Activated T-cell treated with anti-CD3 and anti-CD28 coated beads for 4 hours (primary cell): ENCODE measurements at places on chromosomes 3 and 15.

DNA sequence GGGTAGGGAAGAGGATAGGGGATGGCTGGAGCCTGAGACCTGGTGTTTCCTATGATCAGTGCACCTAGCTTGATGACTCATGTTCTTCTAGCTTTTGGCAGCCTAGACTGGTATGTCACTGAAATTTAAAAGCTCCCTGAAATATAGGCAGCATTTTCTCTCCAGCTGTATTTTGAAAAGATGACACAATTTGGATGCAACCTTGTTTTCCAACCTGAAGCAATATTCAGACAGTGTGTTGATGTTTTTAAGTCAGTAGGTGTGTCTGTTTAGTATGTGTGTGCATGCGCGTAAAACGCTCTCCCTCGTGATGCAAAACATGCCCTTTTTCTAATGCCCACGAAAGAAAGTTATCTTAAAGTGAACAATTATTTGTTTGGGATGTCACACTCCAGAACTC is 58.5 kb downstream of the RPL22L1 start:
- DNase-seq: no peak

GRCh38 chr15:52710050-52710707 is 31.0 kb upstream of the ATOSA start:
- no peak for DNase-seq

DNA sequence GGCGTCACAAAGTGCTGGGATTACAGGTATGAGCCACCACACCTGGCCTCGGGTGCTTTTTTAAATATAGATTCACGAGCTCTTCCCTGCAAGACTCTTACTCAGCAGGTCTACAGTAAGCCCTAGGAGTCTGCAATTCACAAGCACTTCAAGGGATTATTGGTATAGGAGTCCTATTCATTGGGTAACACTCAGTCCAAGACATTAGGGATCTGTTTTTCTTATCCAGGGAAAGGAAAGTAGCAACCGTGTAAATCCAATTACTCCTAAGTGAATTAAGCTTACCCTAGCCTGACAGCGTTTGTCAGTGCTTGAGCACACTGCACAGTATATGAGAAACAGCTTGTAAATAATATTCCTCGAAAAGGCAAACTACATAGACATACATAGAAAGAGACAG is 109.9 kb downstream of the SENP2 start:
- DNase-seq: no peak

- no peak for DNase-seq
Measured at GRCh38 chr3:105503191-105503593, 136.5 kb downstream of the ALCAM start.

GRCh38 chr15:75827691-75828090 is 15.6 kb upstream of the UBE2Q2 start:
- DNase-seq: no peak

DNA sequence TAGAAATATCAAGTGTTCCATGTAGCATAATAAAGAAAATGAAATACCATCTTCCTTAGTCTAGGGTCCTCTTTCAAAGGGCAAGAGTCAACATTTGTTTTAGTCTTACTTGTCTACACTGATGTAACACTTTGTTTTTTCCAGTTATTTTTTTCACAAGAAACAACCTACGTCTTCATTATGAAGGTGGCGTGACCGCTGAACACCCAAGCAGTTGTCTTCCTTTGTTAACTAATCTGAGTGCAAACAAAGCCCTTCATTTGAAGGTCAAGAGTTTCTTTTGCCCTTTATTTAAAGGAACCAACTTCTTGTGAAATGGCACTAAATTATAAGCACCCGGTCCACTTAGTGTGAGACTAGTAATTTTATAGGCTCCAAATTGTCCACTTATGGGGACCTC is 73.2 kb downstream of the CD47 start:
- no peak for DNase-seq

DNA sequence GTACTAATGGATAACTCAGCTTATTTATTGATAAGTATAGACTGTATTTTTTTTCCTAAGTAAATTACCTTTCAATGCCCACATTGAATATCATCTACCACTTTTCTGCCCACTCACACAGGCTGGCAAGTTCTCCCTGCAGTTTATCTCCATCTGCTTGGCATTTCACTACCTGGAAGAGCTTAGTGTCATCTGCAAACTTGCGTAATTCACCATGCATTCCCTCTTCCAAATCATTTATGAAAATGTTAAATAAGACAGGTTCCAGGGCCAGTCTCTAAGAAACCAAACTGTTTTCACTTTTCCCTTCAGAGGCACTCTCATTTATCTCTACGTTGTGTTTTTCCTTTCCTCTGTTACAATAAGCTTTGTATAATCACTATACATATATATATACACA is 1076.6 kb downstream of the IGSF11 start:
- no peak for DNase-seq

DNA sequence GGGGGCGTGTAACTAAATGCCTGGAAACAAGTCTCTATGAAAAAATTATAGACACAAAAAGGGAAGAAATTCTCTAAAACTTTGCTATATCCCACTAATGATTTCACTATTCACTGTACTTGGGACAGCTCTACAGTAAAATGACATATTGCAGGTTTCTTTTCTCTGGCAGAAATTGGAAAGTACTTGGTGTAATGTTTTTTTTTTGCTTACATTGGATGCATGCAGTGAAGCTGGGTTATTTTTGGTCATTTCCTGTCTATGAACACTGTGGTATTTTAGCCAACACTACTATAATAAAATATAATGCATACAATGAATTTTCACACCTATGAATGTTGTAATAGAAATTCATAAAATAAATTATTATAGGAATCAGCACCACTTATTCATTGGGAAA is 109.7 kb downstream of the LRRC49 start:
- no peak for DNase-seq

- DNase-seq: no peak
Measured at GRCh38 chr3:190288836-190289235, 33.4 kb downstream of the CLDN1 start.

DNA sequence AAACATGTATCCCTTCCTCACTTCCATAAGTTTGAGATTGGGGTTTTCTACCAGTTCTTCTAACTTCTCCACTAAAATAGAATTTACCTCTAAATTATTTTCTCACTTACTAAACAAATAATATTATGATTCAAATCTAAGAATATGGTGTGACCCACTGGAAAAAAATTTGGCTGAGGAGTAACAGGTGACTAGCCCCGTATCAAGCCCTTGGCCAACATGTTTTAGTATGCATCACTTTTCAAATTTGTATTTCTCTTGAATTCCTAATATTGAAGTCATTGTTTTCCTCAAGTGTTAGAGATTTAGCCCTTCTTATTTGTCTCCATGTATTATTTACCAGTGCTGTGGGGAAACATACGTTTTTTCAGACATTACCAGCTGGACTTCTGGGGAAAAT is 759.4 kb downstream of the NSUN3 start:
- DNase-seq: no peak

DNA sequence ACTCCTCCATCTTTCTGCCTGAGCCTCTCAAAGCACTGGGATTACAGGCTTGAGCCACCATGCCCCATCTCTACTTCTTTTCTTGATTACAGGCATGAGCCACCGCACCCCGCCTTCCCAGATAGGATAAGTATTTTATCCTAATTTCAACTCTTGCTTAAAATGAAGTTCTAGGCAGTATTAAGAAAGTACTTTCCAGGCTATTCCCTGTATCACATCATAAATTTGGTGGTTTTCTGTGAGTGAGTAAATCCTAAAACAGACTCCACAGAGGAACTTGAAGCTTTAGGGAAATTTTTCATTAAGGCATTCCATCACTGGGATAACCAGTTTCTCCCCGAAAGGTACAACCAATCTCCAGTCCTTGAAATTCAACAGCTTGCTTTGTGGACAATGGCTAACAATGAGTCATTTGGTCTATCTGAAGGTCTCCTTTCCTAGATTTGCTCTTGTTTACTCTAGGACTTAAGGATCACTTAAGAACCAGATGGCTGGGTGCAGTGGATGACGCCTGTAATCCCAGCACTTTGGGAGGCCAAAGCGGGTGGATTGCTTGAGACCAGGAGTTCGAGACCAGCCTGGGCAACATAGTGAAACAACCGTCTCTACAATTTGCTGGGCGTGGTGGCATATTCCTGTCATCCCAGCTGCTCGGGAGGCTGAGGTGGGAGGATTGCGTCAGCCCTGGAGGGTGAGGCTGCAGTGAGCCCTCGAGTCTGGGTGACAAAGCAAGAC is 49.7 kb upstream of the SKIL start:
- no peak for DNase-seq

- DNase-seq: no peak
Measured at GRCh38 chr15:70265466-70265978, 167.8 kb upstream of the TLE3 start.

GRCh38 chr3:127077068-127077467 is 94.2 kb downstream of the PLXNA1 start:
- DNase-seq: no peak

DNA sequence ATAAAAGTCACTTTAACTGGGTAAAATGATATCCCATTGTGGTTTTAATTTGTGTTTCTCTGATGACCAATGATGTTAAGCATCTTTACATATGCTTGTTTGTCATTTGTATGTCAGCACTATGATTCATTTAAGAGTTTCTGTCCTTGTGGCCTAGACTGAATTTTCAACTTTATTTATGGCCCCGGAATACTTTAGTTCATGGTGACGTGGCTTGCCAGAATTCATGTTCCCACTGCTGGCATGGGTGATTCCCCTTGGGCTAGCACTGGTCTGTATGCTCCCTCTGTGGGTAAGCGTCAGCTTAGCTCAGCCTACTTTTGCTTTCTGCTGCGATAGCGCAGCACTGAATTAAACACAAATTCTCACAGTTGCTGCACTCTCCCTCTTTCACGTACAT is 436.3 kb upstream of the SGO1 start:
- no peak for DNase-seq

DNA sequence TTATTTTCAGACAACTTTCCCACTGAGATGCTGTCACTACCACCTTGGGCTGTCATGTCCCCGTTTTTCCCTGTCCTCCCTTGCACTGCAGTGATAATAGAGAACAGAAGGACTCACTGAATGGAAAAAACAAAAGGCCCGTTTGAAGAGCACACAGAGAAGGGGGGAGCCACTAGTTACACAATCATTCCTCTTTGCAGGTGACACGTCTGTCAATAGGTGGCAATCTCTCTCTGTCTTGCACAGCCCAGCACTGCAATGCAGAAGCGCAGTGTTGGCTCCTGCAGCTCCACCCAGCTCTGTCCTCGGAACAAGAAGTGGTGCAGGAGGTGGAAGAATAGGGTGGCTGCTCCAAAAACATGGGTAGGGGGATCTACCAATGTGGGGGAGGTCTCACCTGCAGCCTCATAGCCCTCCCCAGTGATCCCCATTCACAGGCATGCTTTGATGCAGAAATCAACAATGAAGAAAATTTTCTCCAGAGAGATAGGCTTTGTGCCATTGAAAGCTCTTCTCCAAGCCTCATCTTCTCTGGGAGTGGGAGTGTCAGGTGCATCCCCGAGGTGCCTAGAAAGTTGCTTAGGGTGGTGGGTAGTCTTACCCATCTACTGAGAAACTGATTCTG is 31.8 kb downstream of the FSTL1 start:
- DNase-seq: no peak

- no peak for DNase-seq
Measured at GRCh38 chr15:55893852-55894251, 99.6 kb downstream of the NEDD4 start.

- no peak for DNase-seq
Measured at GRCh38 chr3:123930445-123930844, 30.6 kb downstream of the CCDC14 start.

- DNase-seq: no peak
Measured at GRCh38 chr3:5479229-5479799, 291.8 kb downstream of the EDEM1 start.

DNA sequence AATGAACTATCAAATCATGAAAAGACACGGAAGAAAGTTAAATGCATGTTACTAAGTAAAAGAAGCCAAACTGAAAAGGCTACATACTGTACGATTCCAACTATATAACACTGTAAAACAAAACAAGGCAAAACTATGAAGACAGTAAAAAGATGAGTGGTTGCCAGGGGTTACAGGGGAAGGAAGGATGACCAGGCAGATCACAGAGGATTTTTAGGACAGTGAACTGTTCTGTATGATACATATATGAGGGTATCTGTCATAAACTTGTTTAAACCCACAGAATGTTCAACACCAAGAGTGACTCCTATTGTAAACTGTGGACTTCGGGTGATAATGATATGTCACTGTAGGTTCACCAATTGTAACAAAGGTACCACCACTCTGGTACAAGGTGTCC is 60.6 kb downstream of the CHSY1 start:
- no peak for DNase-seq

GRCh38 chr3:122013448-122013925 is 8.6 kb downstream of the ILDR1 start:
- DNase-seq: no peak

DNA sequence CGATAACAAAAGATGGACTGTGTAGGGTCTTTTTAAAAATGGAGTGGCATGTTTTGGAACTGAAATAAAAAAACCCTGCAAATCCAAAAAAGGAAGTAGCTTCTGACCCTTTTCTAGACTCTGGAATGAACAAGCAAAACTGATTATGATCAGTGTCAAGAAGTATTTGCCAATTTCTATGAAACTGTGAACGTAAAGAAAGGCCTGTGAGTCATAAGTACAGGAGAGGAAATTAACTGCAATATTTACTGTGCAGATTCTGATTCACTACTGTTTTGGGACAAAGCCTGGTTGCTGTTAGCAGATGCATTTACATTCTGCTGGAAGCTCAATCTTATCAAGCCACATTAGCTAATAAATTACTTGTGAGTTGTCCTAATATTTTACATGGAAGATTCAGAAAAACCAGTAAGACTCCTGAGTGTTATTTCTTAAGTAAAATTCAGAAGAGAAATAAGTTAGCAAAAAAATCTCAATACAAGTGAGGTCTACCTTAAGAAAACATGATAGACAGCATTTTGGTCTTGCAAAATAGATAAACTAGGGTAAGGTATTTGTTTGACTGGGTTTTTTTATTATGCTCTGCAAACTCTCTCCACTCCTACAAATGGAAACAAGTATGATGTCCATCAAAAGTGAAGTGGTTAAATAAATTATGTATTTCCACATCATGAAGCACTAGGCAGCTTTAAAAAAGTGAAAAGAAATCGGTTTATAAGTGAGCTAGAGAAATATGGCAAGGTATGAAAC is 90.2 kb upstream of the LMOD3 start:
- DNase-seq: no peak

- DNase-seq: no peak
Measured at GRCh38 chr3:72129501-72130094, 344.6 kb upstream of the PROK2 start.

DNA sequence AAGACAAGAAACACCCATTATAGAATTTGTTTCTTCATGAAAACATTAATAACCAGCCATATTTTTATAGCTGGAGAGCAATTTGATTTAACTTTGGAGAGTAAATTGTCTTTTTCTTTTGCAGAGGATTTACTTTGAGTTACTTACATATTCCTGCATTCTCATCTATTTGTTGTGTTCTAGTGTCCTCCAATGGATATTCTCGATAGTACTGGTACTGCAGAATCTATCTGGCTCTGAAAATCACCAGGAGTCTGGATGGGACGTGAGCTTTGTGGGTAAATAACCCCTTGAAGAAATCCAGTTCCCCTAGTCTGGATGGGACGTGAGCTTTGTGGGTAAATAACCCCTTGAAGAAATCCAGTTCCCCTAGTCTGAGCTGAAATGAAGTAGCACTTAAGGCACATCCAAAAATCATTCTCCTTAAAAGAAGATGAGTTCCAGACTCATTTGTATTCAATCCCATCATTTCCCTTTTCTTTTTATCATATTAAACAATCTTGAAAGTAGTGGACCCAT is 294.1 kb upstream of the UBE2E2 start:
- no peak for DNase-seq
